DMS79 (cell line): ENCODE measurements at places on chromosomes 5 and 9.

DNA sequence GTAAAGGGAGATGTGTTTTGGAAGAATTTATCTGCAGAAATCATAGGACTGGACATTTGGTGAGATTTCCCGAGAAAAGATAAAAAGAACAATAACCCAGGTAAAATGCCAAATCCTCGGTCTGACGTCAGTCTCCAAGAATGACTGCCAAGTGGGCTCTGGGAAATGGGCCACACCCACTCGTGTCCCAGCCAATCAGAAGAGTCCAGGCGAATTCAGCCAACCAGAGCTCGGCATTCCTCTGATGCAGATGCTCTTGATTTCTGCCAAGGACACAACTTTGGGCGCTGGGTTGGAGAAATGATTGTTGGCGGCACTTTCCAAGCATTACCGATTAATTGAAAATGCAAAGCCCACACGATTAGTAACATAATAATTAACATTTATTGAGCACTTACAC is 73.3 kb downstream of the FGF18 start:
- no peak for DNase-seq

GRCh38 chr9:84169240-84169639 is 171.3 kb downstream of the SLC28A3 start:
- DNase-seq: no peak

DNA sequence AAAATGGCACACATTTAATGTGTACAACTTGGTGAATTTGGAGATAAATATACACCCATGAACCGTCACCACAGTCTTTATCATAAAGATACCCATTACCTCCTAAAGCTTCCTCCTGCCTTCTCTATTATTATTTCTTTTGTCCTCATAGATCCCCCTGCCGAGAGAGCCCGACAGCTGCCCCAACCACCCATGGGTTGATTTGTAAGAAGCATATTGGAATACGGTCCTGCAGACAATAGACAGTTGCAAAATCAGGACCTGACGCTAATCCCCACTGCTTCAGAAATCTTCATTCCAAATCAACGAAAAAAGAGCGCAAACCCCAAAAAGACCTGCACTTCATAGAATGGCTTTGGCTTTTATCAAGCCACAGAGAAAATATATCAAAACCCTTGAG is 697.5 kb downstream of the SEMA5A start:
- DNase-seq: no peak

GRCh38 chr5:76245590-76245989 is 157.5 kb upstream of the IQGAP2 start:
- no peak for DNase-seq

GRCh38 chr5:38783011-38783561 is 62.7 kb upstream of the OSMR start:
- DNase-seq: peak; percentile 92

- DNase-seq: no peak
Observed at GRCh38 chr5:159082474-159082873, 17.2 kb downstream of the EBF1 start.

DNA sequence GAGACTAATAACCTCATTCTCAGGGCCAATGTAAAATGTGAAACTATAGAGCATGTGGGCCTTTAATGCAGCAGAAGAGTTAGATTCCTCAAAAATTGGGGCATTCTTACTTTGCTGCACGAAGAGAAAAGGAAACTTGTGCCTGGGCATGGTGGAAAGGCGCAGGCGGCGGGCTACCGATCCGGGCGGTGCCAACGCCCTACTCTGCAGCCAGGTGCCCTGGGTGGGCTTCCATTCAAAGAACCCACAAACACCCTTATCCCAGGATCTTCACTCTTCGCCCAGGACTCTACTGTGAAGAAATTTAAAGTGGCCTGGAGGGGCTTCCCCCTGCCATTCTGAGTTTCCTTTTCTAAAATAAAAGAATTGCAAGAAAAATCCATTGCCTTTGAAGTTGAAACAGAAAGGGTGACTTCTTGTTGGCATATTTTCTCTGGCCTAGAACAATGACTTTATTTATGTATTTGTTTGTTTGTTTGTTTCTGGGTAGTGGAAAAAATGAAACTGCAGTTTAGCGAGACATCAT is 124.9 kb downstream of the TMEM161B start:
- DNase-seq: no peak

GRCh38 chr5:100641833-100642232 is 106.7 kb downstream of the FAM174A start:
- no peak for DNase-seq

GRCh38 chr9:129886226-129887174 is 51.2 kb downstream of the USP20 start:
- DNase-seq: no peak

DNA sequence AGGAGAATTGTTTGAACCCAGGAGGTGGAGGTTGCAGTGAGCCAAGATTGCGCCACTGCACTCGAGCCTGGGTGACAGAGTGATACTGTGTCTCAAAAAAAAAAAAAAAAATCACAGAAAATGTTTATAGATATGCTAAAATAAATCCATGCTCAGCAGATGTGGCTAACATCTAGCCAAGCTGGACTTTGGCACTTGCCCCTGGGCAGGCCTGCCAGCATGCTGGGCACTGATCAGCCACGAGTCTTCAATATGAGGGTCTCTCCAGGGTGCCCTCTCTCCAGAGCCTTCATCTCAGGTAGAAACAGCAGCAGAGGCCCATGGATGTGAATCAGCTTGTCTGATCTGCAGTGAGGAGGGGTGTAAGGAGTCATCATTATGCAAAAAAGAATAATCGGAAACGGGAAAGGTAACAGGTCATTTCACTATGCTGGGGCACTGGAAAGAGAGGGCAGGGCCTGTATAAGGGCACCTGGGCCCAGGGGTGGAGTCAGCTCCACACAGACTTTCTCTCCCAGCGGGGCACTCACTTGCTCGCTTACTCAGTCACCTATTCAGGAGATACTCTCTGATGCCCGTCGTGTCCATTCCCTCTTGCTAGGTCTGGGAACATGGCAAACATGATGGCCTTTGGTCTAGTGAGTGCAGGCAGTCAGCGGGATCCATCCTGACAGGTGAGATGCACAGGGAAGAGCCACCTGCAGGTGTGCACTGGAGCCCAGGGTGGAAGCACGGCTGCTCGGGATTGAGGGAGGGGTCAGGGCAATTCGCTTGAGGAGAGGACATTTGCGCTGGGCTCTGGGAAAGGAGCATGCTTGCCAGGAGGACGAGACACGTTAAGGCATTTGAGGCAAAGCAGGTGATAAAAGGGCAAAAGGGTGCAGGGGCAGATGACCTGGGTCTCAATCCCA is 17.1 kb downstream of the RNF44 start:
- no peak for DNase-seq

- DNase-seq: no peak
Observed at GRCh38 chr5:98428806-98429205, 344.7 kb upstream of the RGMB start.

- DNase-seq: no peak
Observed at GRCh38 chr9:134063571-134064450, 4.0 kb downstream of the BRD3 start.

GRCh38 chr9:130286781-130287428 is 21.3 kb downstream of the HMCN2 start:
- DNase-seq: no peak

GRCh38 chr5:90472783-90473395 is 1.7 kb downstream of the MBLAC2 start:
- no peak for DNase-seq

GRCh38 chr5:32713361-32713769 is 2.2 kb downstream of the NPR3 start:
- no peak for DNase-seq

DNA sequence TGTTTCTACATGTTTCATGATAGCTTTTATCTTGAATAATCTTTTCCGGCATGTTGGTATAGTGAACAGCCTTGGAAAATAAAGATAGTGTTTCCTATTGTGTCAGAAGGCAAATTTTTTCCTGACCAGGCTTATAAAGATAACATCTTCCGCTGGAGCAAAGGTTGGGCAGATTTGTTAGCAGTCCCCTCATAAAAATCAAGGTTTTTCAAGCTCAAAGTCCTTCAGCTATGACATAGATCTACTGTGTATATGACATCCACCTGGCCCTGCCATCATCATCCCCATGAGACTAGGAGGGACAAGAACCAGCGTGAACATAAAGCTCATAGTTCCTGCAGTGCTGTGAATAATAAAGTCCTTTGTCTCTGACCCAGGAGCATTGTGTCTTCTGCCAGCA is 30.4 kb upstream of the OTULINL start:
- DNase-seq: no peak

DNA sequence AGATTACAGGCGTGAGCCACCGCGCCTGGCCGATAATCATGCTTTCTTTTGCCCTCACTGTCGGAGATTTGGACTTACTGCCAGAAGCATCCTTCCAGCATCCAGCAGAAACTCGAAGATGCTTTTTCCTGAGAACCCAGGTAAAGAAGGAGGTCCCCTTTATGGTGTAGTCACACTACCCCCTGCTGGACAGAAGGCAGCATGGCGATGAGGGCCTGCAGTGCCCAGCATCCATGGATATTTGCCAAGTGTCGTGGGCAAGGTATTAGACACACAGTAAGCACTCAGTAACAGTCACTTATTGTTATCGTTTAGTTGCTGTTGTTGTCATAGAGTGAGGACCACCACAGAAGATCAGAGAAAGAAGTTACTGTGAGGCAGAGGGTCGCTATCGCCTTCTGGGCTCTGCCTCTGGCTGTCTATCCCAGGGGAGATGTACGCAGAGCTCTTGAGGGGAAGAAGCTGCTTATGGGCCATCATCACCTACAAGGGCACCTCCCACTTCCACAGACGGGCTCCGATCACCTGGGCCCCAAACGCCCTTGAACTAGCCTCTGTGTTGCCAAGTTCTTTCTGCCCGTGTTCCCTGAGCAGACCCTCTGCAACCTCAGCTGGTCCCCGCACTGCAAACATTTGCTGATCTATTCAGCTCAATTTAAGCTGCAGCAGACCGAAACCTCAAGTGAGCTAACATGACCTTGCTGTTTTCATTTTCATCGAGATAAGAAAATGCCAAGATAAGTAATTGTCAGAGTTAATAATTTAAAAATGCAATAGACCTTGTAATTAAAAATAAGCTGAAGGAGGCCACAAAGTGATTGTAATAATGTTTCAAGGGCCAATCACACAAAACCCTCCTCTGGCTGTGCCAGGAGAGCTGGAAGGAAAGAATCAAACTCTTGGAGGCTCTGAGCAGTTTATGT is 23.9 kb downstream of the C5orf15 start:
- DNase-seq: peak; percentile 73

DNA sequence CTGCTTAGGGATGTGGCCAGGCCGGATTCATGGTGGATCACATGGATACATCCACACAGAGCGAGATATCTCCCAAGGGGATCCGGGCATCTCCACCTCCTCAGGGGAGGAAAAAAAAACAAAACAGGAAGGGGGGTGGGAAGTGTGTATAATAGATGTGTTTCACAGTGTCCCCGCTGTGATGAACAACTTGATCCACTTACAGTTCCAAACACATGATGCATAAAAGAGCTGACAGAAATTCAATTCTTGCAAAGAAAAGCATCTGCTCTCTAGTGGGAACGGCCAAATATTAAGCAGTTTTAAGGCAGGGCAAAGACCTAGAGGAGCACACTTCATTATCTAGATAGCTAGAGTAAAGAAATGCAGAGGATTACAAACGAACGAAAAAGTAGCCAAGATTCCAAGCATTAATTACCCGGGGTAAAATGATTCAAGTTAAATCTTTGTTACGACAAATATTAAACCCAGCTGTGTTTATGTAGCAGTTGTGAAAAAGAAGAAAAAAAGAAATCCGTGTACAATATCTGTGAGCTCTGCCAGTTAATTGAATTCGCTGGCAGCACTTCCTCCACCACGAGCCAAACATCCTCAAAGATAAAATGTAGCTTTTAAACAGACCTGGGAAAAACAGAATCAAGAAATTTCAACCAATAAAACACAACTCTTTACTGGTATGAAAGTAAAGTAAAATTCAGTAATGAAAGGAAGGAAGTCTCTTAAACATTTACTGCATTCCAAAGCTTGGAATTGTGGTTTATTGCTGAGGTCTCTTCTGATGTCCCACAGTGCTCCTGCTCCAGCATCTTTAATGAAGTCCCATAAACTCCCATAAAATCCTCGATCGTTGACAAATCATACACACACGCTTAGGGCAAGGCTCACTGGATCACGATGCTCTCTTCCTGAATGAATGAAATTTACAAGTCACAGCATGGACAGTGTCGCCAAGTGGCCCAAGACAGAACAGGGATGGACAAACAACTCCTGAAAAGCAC is 213.0 kb downstream of the CRB2 start:
- DNase-seq: no peak

DNA sequence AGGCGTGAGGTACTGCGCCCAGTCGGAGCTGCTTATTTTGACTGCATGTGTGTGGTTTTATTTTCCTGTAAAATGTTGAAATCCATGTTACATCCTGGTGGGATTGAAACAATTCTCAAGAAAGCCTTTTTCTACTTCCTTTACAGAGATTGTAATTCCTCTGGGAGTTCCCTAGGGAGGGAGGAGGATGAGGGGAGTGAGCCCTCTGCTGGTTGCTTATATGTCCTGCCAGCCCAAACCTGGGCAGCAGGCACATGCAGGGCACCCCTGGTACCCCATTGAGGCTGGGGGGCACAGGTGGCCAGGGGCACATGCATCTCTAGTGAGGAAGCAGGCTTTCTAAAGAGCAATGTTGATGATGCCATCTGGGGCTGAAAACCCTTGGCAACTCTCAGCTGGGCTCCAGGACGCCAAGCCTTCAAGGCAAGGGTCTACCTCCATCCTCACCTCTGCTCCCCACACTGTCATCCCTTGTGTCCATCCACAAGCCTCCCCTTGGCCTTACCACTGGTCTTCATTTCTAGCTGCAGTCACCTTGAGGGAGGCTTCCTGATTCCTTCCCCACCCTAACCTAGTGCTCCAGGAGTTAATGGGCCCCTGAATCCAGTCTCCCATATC is 84.7 kb upstream of the TNFSF8 start:
- no peak for DNase-seq

DNA sequence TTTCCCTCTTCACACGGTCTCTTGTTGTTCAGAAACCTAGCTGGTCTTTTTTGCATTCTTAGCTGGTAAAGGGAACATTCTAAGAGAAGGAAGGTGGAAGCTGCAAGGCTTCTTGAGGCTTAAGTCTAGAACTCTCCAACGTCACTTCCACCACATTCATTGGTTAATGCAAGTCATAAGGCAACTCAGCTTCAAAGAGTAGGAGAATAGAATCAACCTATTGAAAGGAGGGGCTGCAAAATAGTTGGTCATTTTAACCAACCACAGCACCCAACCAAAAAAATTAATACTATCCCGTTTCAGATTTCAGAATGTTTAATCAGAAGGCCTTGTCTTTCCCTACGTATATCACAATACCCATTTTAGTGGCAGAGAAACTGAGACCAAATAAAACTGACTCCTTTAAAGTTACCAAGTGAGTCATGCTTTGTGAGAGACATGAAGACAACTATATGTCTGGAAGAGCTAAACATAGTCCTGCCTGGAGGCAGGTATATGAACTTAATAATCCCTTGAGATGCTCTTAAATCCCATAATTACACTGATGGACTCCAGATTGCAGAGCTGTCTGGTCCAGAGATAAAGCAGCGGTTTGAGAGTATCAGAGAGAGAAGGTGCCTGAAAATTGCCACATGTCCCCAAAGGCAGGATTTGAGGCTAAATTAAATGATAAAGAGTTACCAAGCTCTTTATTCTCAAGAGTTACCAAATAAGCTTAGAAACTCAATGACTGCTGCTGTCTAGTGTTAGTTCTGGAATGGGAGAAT is 14.4 kb downstream of the DOCK8 start:
- no peak for DNase-seq
